MCF 10A (cell line): ENCODE measurements at places on chromosomes 1 and 21. TPM values are rescaled to one million over a fixed set of nuclear protein-coding genes. Genes with fewer than 3 reads are reported as not detected.

The CHIA gene
- total RNA-seq: not detected in 2 replicates

The PRKAA2 gene
- 0.72 and 1.0 TPM in 2 replicates for total RNA-seq

- DNase-seq: no peak
- no peaks in the 10 kb centered on the region for H3K4me1 ChIP-seq
- H3K27me3 ChIP-seq: no peaks in the 10 kb centered on the region
- peaks cover 5% of the 10 kb centered on the region for H3K36me3 ChIP-seq
- H3K27ac ChIP-seq: no peak overlapping the region
These were observed 52.9 kb upstream of the SSBP3 start for GRCh38 chr1:54459140-54459539.

DNA sequence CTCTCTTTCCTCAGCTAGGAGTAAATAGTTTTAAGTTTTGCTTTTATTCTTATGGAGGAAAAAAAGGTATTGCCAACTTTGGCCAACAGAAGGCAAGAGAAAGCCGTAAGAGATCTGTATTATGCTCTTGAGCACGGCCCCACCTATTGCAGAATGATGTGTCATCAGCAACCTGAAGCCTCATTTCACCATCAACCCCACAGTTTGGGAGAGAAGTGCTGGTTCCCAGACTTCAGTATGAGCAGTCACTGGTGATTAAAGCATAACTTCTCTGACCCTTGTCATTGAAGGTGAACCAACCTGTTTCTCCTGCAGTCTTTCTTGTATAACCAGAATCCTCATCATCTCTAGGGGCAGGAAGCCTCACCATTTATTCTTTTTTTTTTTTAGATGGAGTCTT lies 100.2 kb downstream of the SIPA1L2 start:
- H3K36me3 ChIP-seq: no peaks in the 10 kb centered on the region
- DNase-seq: peak; percentile 99
- peak overlapping the region; percentile 78 for H3K27ac ChIP-seq

DNA sequence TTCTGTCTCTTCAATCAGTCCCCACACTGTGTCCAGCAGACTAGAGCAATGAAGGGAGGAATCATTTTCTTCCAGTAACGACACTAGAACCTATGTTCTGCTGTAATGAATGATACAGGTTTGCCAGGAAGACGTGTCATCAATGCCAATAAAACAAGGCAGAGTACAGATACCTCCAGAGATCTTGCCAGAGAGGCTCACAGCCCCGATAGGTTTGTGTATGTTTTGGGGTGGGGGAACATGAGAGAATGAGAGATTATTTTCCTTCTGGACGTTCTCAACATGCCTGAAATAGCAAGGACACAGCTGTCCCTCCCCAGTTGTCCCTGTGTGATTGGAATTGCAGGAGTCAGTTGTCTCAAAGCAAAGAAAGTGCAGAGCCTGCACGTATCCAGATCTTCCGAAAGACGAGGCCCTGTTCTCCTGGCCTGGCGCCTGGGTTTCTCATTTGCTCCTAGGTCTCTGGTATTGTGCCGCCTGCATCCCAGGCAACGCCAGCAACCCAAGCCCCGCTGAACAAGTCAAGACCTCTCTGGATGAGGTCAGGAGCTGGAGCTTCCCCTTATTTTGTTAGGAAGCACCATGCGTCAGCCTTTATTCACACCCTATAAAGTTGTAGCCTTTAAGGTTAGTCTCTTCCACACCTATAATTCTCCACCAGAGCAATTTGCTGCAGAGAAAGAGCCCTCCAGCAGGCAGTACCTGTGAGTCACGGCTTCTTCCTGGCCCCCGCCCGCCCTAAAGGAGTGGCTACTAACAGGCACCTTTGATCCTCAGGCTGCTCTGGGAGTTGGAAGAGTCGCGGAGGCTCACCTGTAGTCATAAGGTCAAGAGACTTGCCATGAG lies 130.5 kb downstream of the TOMM20 start:
- H3K27me3 ChIP-seq: no peaks in the 10 kb centered on the region
- peak overlapping the region; percentile 58 for H3K4me3 ChIP-seq
- peak; percentile 99 for DNase-seq

GRCh38 chr1:3539707-3540425 lies 71.4 kb downstream of the MEGF6 start:
- peaks cover 10% of the 10 kb centered on the region for H3K4me1 ChIP-seq
- no peaks in the 10 kb centered on the region for H3K27me3 ChIP-seq
- DNase-seq: peak; percentile 81
- no peaks in the 10 kb centered on the region for H3K36me3 ChIP-seq
- peak overlapping the region; percentile 67 for H3K27ac ChIP-seq
- no peak overlapping the region for H3K4me3 ChIP-seq

GRCh38 chr1:201282216-201282615 lies 1.1 kb upstream of the PKP1 start:
- H3K27ac ChIP-seq: no peak overlapping the region
- no peaks in the 10 kb centered on the region for H3K36me3 ChIP-seq
- H3K4me3 ChIP-seq: no peak overlapping the region

- H3K4me3 ChIP-seq: no peak overlapping the region
- no peaks in the 10 kb centered on the region for H3K27me3 ChIP-seq
- H3K36me3 ChIP-seq: no peaks in the 10 kb centered on the region
- no peaks in the 10 kb centered on the region for H3K4me1 ChIP-seq
- no peak overlapping the region for H3K27ac ChIP-seq
These were observed 37.6 kb upstream of the CLSTN1 start for GRCh38 chr1:9861360-9861759.

DNA sequence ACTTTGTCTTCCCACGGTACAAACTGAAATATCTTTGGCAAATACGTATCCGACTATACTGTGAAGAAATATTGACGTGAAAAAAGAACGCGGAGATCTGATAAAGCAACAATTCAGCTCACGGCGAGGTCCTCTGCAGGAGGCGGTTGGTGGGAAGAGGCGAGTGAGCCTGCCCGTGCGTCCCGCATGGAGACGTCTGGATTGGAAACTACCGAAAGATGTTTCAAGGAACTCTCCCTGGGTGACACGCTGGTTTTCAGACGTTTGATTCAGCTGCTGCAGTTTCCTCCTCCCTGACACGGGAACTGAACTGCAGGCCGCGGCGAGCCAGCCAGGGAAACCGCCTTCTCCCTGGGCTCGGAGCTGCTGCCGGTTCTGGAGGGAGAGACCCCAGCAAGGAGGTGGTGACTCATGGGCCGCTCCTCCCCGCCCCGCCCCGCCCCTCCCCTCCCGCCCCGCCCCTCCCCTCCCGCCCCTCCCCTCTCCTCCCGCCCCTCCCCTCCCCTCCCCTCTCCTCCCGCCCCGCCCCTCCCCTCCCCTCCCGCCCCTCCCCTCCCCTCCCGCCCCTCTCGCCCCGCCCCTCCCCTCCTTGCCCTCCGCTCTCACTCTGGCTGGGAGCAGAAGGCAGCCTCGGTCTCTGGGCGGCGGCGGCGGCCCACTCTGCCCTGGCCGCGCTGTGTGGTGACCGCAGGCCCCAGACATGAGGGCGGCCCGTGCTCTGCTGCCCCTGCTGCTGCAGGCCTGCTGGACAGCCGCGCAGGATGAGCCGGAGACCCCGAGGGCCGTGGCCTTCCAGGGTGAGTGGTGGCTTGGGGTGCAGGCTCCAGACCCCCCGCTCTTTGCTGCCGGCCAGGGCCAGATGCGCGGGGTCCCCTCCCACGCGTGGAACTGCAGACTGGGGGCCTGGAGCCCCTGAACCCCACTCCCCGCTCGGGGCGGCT lies at the start of gene COL6A1:
Gene COL6A1 (plus strand): TSS at position 620 of the 941 bp plus-strand sequence. CDS start 81 bp downstream, at position 701.
- peaks cover 4% of the 10 kb centered on the region for H3K36me3 ChIP-seq
- H3K4me1 ChIP-seq: no peaks in the 10 kb centered on the region
- no peak within 1 kb of the TSS for H3K27ac ChIP-seq
- DNase-seq: peak; percentile 66
